Activated T-cell treated with anti-CD3 and anti-CD28 coated beads, Interleukin-2, amount 50 U/mL, for 72 hours (primary cell): ENCODE measurements at places on chromosomes 4 and X.

DNA sequence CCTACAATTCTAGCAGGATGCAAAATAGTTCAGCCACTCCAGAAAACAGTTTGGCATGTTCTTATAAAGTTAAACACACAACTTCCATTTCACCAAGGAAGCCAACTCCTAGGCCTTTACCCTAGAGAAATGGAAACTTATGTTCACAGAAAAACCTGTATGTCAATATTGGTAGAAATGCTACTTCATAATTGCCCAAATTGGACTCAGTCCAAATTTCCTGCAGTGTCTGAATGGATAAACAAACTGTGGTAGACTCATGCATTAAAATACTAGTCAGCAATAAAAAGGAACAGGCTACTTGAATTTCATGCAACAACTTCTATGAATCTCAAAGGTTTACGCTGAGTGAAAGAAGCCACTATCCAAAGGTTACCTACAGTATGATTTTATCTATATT lies 1738.8 kb upstream of the IGFBP7 start:
- no peak for DNase-seq

GRCh38 chr4:141705747-141706377 lies 69.5 kb downstream of the IL15 start:
- DNase-seq, result no peak

DNA sequence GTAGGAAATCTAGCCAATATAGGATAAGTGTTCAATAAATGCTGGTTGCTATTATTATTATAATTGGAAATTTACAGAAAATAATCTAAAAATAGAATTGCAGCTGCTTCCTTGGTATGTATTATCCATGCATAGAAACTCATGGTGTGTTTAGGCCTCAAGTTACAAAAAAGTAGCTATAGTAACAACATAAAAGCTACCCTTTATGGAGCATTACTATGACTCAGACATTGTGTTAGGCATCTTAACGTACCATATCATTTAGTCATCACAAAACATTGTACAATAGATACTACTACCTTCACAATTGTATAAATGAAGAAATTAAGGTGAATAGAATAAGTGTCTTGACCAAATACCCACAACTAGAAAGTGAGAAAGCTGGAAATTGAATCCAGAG lies 126.9 kb upstream of the NRK start:
- no peak for DNase-seq

DNA sequence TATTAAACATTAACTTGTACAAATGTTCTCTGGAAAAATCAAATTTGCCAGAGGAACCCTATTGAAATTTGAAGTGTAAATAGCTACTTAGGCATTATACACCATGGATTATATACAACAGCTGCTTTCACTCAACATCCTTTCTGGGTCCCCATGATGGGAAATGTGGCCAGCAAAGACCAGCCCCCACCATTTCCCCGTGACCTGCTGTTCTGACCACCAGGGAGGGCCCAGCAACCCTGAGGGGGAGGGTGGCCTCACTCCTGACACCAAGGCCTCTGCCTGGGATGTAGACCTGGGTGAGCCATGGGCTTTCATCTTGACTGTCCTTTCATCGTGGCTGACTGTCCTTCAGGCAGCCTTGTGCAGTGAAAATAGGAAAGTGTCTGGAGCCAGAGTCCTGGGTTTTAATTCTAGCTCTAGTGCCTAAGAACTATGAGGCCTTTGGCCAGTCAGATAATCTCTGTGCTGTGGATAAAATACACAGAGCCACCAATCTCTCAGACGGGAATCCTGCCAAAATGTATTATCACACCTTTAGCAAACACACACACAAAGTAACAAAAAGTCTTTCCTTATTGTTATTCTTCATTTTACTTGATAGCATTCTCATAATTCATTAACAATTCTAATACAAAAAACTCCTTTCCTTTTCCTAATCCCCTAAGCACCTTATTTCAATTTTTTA lies 45.1 kb downstream of the NR3C2 start:
- DNase-seq, result no peak

GRCh38 chr4:150960818-150961217 lies 54.3 kb downstream of the LRBA start:
- DNase-seq, result peak; percentile 50

- DNase-seq, result no peak
These were observed 123.2 kb upstream of the TRIM2 start for GRCh38 chr4:153081006-153081580.

DNA sequence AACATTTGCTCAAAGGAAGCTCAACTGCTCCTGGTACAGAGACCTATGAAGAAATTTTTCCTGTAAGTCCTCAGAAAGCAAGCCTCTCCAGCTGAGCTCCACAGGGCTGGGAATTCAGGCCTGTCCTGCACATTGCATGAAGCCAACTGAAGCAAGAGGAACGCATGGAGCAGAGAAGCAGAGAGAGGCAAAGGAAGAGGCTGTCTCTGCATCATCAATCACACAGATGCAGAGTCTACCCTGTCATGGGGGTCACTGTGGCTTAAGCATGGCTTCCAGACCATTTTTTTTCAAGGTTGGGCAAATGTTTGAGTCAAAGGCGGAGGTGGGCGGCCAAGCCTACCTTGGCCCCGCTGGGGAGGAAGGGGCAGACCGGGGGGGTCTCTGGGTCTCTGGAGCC lies 110.3 kb upstream of the MSX1 start:
- no peak for DNase-seq

GRCh38 chrX:119273420-119274192 lies 37.5 kb downstream of the PGRMC1 start:
- DNase-seq, result peak; percentile 68

- DNase-seq, result no peak
These were observed 56.3 kb downstream of the CYTL1 start for GRCh38 chr4:4962928-4963327.

GRCh38 chrX:118872102-118872566 lies 48.5 kb downstream of the ZCCHC12 start:
- DNase-seq, result peak; percentile 0

GRCh38 chr4:106032851-106033286 lies 137.6 kb downstream of the NPNT start:
- DNase-seq, result no peak
